Tibial nerve (tissue), 4 donors: ENCODE measurements at places on chromosomes 12 and 14. TPM values are rescaled to one million over a fixed set of nuclear protein-coding genes. Genes with fewer than 3 reads are reported as not detected.

GRCh38 chr12:128814411-128815261 is 9.1 kb downstream of the SLC15A4 start:
- no peaks in the 10 kb centered on the region for H3K27me3 ChIP-seq
- peak; percentile 36 for DNase-seq
- no peak overlapping the region for H3K4me3 ChIP-seq
- H3K27ac ChIP-seq = no peak overlapping the region
- H3K4me1 ChIP-seq = peaks cover 32% of the 10 kb centered on the region

DNA sequence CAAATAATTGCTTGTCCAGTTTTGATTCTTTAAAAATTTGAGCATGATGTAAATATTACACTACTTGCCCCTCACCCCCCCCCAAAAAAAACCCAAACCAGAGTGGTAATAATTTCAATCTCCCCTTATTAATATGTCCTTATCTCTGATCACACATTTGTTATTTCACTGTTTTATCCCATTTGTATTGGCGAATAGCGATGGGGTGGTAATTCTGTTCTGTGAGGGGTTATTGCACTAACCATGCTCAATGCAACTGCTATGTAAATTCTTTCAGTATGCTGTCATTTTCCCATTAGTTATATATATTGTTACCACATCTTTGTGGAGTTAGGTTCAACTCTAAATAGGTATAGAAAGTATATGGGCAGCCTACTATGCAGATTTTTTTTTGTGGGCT is 1.1 kb downstream of the RIMKLB start:
- H3K4me1 ChIP-seq = peaks cover 61% of the 10 kb centered on the region
- peak overlapping the region; percentile 68 for H3K4me3 ChIP-seq
- DNase-seq = no peak
- no peaks in the 10 kb centered on the region for H3K27me3 ChIP-seq
- no peaks in the 10 kb centered on the region for H3K36me3 ChIP-seq

- DNase-seq = no peak
- H3K36me3 ChIP-seq = no peaks in the 10 kb centered on the region
- H3K4me1 ChIP-seq = no peaks in the 10 kb centered on the region
- H3K4me3 ChIP-seq = no peak overlapping the region
Measured at GRCh38 chr14:79166171-79166570, 996.0 kb downstream of the NRXN3 start.

DNA sequence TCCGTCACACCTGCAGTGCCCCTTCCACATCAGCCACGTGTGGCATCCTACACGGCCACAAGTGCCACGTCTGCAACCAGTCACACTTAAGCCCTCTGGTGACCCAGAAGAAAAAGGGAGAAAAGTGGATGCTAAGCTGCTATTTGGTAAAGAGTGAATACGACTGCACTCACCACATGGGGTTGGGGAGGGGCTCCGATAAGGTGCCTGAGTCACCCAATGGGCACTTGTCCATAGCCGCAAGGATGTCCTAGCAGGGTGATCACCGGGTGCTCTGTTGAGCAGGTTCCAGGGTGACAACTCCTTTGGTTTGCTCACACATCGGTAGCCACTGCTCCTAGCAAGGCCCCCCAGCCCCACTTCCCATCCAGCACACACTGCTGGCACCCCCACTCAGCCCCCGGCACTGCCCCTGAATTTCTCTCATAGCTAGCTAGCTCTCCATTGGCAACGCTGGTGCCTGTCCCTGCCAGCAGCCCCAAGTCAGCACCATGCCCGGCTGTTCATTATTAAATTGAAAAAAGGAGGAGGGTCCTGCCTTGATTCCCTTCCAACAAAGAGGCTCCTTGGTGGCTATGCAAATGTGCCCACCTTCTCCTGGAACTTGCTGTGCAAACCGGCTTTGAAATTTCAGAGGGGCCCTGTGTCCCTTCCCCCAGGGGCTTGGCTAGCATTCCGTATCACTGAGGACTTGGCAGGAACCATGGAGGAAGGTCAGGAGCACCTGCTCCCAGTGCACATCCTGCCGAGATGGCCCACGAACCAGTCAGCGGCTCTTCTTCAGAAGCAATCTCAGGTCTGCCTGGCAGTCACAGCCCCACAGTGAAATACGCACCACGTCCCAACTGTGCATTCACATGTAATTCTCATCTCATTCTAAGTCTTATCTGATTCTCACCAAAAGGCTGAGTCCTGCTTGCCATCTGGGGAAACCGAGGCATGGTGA is 227.7 kb upstream of the DIO3 start:
- no peaks in the 10 kb centered on the region for H3K27me3 ChIP-seq
- H3K4me3 ChIP-seq = no peak overlapping the region
- DNase-seq = no peak
- no peak overlapping the region for H3K27ac ChIP-seq
- H3K4me1 ChIP-seq = no peaks in the 10 kb centered on the region
- H3K36me3 ChIP-seq = no peaks in the 10 kb centered on the region

Gene PTPRQ
- total RNA-seq = 3.3 TPM

Gene OR6C4
- not detected for total RNA-seq

DNA sequence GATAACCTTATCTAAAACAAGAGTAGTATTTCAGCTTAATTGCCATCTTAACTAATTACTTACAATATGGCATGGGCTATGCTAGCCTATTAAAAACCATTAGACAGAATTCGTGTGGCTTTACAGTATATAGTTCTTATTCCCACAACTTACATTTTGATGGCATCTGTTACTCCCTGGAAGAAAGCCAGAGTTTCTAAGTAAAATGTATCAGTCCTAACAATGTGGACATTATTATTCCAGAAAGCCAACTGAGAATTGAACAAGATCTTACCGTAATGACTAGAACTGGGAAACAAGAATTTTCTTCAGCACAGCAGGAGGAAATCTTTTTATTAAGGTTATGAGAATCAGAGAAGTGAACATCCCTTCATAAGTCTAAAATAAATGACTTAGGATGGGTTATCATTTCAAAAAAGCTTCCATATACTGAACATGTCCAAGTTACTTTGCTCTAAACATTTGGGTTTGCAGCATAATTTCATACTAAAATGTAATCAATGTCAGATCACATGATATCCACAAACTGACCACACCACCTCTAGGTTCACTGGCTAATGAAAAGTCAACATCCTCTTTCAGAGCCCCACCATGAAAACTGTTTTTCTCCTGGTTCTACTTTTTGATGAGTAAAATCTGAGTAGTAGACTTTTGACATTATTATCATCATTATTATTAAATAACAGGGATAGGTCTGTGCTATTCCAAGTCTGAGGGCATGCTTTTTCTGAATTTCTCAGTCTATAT is 179.7 kb downstream of the SSPN start:
- no peaks in the 10 kb centered on the region for H3K27me3 ChIP-seq
- no peak for DNase-seq
- H3K4me1 ChIP-seq = no peaks in the 10 kb centered on the region
- H3K27ac ChIP-seq = no peak overlapping the region
- no peak overlapping the region for H3K4me3 ChIP-seq

- H3K4me3 ChIP-seq = peak overlapping the region; percentile 58
- H3K36me3 ChIP-seq = no peaks in the 10 kb centered on the region
- H3K27me3 ChIP-seq = no peaks in the 10 kb centered on the region
- DNase-seq = no peak
- H3K27ac ChIP-seq = no peak overlapping the region
Measured at GRCh38 chr14:32932302-32932913, 6.3 kb upstream of the NPAS3 start.

Gene BDKRB2
- total RNA-seq = 13.7 TPM

DNA sequence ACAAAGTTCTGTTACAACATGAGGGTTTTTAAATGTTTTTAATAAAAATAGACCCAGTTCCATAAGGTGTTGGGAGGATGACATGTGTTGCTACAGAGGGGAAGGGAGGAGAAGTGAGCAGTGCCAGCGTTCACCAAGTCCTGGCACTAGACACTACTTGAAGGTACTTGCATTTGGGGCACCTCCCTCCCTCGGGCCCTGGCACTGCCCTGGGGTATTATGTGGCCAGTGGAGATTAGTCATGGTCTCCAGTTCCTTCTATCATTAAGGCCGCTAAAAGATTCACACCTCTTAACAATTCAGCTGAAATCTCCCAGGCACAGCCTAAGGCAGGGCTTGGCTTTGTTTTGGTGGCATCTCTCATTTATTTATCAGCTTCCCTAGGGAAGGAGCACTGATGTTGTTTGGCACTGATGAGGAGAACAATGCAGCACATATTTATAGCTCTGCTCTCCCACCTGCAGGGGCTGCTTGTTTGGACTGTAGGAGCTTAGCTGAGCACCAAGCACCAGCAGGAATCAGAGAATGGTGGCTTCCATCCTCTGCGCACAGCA is 155.5 kb upstream of the NTF3 start:
- no peak overlapping the region for H3K4me3 ChIP-seq
- H3K27me3 ChIP-seq = no peaks in the 10 kb centered on the region
- no peak for DNase-seq
- no peak overlapping the region for H3K27ac ChIP-seq
- H3K4me1 ChIP-seq = no peaks in the 10 kb centered on the region

DNA sequence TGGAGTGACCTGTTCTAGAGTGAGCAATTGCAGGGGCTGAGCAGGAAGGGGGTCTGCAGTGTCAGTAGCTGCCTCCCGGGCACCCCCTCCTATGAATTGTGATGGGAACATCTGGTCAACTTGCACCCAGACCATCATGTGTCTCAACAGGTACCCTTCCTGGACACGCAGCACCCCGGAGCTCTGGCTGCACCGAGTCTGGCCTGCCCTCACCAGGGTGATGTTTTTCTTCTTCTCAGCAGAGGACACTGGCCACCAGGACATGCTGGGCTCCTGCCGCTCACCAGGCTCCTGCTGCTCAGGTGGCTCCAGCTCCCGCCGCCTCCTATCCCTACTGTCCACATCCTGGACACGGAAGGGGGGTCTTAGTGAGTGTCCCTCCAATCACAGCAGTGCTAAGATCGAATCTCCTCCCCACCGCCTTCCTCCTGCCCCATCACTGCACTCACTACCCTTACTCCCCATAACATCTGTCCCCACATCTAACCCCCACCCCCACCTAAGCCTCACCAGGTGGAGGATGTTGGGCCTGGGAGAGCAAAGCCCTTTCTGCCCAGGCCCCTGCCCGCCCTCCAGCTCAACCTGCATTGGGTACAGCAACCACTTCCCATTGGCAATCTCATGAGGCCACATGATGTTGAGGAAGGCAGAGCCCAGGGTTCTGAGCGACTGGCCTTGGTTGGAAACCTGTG is 14.9 kb downstream of the ITGA7 start:
- H3K4me1 ChIP-seq = no peaks in the 10 kb centered on the region
- peaks cover 81% of the 10 kb centered on the region for H3K36me3 ChIP-seq
- H3K4me3 ChIP-seq = no peak overlapping the region
- no peaks in the 10 kb centered on the region for H3K27me3 ChIP-seq
- no peak overlapping the region for H3K27ac ChIP-seq
- DNase-seq = no peak

- H3K4me1 ChIP-seq = no peaks in the 10 kb centered on the region
- no peak overlapping the region for H3K27ac ChIP-seq
- no peak for DNase-seq
- H3K36me3 ChIP-seq = no peaks in the 10 kb centered on the region
- no peaks in the 10 kb centered on the region for H3K27me3 ChIP-seq
- H3K4me3 ChIP-seq = no peak overlapping the region
Measured at GRCh38 chr14:99819514-99819913, 26.3 kb downstream of the EML1 start.

GRCh38 chr14:90522571-90523191 is 125.9 kb downstream of the CALM1 start:
- no peaks in the 10 kb centered on the region for H3K27me3 ChIP-seq
- H3K36me3 ChIP-seq = no peaks in the 10 kb centered on the region
- no peak overlapping the region for H3K27ac ChIP-seq
- DNase-seq = no peak
- no peak overlapping the region for H3K4me3 ChIP-seq

- peak overlapping the region; percentile 45 for H3K4me3 ChIP-seq
- DNase-seq = peak; percentile 74
- peak overlapping the region; percentile 62 for H3K27ac ChIP-seq
- H3K36me3 ChIP-seq = no peaks in the 10 kb centered on the region
- no peaks in the 10 kb centered on the region for H3K27me3 ChIP-seq
Measured at GRCh38 chr14:104932676-104933631, 8.3 kb downstream of the PLD4 start.

Gene PGF
- 22.6 TPM for total RNA-seq

- H3K27ac ChIP-seq = peak overlapping the region; percentile 94
- no peaks in the 10 kb centered on the region for H3K27me3 ChIP-seq
- peaks cover 20% of the 10 kb centered on the region for H3K36me3 ChIP-seq
- H3K4me3 ChIP-seq = peak overlapping the region; percentile 68
- no peaks in the 10 kb centered on the region for H3K4me1 ChIP-seq
Measured at GRCh38 chr12:7109572-7109920, 532 bp upstream of the C1RL start.

- H3K4me3 ChIP-seq = no peak overlapping the region
- no peaks in the 10 kb centered on the region for H3K36me3 ChIP-seq
- no peaks in the 10 kb centered on the region for H3K4me1 ChIP-seq
- H3K27me3 ChIP-seq = no peaks in the 10 kb centered on the region
- no peak overlapping the region for H3K27ac ChIP-seq
Measured at GRCh38 chr14:28406196-28406595, 360.4 kb upstream of the FOXG1 start.

- no peak overlapping the region for H3K27ac ChIP-seq
- no peak overlapping the region for H3K4me3 ChIP-seq
- H3K36me3 ChIP-seq = no peaks in the 10 kb centered on the region
- H3K27me3 ChIP-seq = no peaks in the 10 kb centered on the region
- no peaks in the 10 kb centered on the region for H3K4me1 ChIP-seq
Measured at GRCh38 chr12:113500782-113501311, 29.2 kb upstream of the LHX5 start.

DNA sequence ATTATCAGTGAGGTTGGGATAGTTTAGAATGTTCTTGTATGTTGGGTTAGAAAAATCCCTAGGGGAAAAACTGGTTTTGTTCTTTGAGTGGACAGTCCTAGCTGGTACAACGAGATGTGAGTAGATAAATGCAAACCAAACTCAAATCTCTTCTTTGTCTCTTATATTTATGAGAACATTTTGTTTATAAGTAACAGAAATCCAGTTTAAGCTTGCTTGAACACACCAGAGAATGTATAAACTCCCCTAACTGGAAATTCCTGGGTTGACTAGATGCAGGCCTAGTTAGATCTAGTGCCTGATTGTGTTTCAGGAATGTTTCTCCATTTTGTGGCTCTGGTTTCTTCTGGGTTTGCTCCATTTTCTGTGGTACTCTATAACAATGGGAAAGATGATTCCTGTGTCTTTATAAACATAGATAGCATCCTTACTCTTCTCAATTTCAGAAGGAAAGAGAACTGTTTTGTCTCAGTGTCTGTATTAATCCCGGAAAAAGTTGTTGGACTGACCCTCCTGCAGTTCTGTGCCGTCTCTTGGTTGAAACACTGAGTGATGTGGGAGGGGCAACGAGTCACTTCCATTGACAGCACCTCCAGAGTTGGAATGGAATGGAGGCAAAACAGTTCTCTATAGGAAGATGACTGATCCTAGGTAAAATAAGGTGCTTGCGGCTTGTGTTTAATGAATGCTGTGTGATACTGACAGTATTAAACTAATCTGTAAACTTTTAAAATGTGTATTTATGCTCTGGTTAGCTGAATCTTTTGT is 244.8 kb downstream of the TMTC2 start:
- no peaks in the 10 kb centered on the region for H3K4me1 ChIP-seq
- no peak overlapping the region for H3K4me3 ChIP-seq
- H3K27me3 ChIP-seq = no peaks in the 10 kb centered on the region
- H3K27ac ChIP-seq = no peak overlapping the region
- DNase-seq = no peak
- H3K36me3 ChIP-seq = no peaks in the 10 kb centered on the region

Gene B4GALNT3
- total RNA-seq = 9.6 TPM

Gene CPNE6
- not detected for total RNA-seq

Gene C12orf60
- total RNA-seq = 0.90 TPM

- H3K27me3 ChIP-seq = no peaks in the 10 kb centered on the region
- DNase-seq = no peak
- H3K4me3 ChIP-seq = no peak overlapping the region
- H3K4me1 ChIP-seq = peaks cover 16% of the 10 kb centered on the region
- H3K27ac ChIP-seq = no peak overlapping the region
- H3K36me3 ChIP-seq = no peaks in the 10 kb centered on the region
Measured at GRCh38 chr12:40103043-40103442, 2.8 kb downstream of the SLC2A13 start.

Gene GPN3
- 31.0 TPM for total RNA-seq
